ENCODE measurements at places on chromosomes 4 and X.

DNA sequence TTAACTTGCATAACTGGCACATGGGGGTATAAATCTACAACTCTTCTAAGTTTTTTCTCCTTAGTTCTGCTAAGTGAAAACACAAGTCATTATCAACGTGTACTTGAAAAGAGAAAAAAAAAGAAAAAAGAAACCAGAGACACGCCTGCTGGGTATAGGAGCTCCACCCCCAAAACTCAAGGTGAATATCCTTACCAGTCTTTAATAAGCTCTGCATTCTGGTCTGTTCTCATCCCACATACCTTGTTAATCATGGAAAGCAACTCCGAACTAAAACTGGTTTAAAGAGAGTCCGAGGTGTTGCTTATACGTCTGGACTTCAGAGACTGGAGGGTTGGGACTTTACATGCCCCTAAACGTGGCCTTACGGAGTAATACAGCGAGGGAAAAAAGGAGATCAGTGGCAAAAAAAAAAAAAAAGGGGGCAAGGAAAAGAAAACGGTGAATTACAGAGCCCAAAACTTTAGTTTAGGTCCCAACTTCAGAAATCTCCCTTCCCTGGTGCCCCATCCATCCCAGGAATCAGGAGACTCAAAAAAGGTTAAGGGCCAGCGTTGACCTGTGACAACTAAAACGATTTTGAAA is 1.0 kb downstream of the PGRMC2 start:
- DNase-seq = no peak

DNA sequence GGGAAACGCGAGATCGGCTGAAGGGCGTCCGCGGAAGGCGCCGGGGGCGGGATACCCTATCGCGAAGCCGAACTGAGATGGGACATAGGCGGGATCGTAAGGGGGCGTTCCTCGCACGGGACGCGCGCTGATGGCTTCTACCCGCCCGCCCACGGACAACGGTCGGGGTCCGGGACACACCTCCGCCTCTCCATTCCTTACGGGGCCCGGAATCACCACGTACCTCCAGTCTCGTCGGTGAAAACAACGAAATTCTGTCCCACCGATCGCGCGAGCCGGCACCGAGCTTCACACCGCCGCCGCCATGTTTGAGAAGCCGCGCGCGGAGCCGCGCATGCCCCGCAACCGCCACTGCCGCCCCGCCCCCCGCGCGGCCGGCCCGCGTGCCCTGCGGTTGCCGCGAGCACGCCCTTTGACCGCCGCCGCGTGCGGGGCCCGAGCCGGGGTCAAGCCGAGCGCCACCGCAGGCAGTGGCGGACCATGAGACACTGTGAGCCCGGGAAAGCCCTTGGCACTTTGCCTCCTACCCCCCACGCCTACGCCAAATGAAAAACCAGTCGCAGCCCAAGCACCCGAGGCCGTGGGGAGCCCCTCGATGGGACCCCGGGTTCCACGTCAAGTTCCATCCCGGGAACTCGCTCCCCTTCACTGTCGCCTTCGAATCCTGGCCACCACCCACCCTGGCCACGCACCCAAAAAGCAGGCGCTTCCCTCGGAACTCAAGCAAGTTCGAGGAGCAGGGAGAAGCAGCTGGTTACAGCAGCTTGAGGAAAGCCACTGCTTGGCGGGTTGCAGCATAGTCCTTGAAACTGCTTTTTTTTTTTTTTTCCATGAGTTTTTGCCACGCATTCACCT is at the start of gene SCML2:
SCML2 (minus strand) TSS at position 320 of the 855 bp plus-strand sequence. CDS start 20,617 bp downstream, outside the sequence.
- DNase-seq = no peak

- DNase-seq = no peak
Measured at GRCh38 chr4:67161311-67161710, 384.0 kb downstream of the CENPC start.

GRCh38 chr4:23680671-23681518 is 209.0 kb downstream of the PPARGC1A start:
- DNase-seq = no peak

GRCh38 chrX:46913667-46914066 is 1.4 kb downstream of the JADE3 start:
- DNase-seq = no peak

DNA sequence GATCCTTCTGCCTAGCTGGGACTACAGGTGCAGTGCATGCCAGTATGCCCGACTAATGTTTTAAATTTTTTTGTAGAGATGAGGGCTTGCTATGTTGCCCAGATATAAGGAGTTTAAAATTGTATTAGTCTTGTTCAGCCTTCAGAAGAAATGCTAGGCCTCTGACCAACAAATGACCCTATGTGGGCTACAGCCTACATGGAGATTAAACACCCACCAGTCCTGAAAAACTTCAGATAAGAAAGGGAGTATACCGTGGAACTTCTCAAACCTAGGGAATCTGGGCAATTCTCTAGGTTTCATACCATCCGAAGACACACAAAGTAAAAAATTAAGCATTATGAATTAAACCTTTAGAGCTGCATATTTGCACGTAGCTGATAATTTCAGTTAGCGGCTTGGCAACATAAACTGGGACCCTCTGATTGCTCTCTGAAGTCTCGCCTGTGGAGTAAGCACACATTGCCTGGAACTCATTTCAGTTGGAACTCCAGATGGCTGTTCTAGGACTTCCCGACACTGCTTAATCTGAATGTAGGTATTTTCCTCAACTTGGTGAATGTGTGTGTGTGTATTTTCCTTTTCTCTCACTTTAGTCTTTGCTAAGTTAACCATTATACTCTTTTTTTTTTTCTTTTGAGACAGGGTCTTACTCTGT is 33.0 kb downstream of the MOB1B start:
- no peak for DNase-seq

DNA sequence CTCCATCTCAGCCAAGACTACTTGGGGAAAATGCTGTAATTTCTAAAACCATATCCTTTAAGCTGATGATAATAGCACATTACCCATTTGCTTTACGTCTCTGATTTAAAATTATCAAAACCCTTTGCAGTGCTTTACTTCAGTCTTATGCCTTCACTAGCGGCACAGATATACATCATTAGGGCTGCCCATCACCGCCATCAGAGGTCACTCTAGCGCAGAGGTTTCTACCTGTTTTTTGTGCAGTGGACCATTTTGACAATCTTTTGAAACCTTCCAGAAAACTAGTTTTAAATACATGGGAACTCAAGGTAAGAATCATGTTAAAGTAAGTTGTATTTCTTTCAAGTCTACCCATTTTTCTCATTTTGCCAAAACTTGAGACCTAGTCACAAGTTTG is 592.5 kb downstream of the PPARGC1A start:
- DNase-seq = no peak

GRCh38 chrX:150983521-150984168 is 510 bp downstream of the HMGB3 start:
- no peak for DNase-seq

DNA sequence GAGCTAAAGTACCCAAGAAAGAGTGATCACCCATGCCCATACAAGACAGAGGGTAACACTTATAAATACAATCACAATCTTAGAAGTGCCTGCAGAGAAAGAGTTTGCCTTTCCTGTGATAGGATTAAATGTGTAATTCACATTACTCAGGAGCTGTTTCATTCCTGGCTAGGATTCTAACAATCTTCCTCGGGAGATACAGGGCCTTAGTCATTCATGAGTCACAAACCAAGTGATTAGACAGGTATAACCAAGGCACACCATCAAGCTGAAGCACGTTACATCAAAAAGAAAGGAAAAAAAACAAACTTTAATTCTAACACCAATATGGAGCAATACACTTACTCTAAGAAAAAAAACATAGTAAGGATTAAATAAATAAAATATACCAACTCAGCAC is 14.9 kb downstream of the ABCG2 start:
- no peak for DNase-seq

DNA sequence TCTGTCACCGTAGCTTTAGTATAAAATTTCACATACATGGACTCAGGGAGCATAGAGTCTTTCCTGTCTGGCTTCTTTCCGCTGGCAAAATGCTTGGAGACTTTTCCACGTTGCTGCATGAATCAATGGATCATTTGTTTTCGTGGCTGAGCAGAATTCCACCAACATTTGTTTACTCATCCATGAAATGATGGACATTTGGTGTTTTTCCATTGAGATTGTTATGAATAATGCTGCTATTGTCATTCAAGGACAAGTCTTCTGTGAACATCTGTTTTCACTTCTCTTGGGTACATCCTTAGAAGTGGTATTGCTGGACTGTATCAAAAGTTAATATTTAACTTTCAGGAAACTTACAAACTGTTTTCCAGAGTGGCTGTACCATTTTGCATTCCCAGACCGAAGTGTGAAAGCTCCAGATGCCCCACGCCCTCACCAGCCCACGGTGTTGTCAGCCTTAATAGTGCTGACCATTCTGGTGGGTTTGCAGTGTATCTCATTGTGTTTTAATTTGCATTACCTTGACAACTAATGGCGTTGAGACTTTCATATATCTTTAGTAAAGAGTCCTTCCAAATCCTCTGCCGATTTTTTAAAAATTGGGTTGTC is 5.8 kb upstream of the TMEM271 start:
- no peak for DNase-seq

GRCh38 chrX:46573331-46573891 is at the start of gene CHST7:
CHST7 (plus strand) TSS chrX:46573765; CDS start chrX:46573932, 167 bp downstream.
- DNase-seq = peak; percentile 30

Data from stimulated activated CD8-positive, alpha-beta memory T cell treated with anti-CD3 and anti-CD28 coated beads, Interleukin-4, amount 100 ng/mL, for 1 hour (primary cell).